ENCODE measurements at places on chromosomes 16 and 17. TPM values are rescaled to one million over a fixed set of nuclear protein-coding genes. Genes with fewer than 3 reads are reported as not detected.

DNA sequence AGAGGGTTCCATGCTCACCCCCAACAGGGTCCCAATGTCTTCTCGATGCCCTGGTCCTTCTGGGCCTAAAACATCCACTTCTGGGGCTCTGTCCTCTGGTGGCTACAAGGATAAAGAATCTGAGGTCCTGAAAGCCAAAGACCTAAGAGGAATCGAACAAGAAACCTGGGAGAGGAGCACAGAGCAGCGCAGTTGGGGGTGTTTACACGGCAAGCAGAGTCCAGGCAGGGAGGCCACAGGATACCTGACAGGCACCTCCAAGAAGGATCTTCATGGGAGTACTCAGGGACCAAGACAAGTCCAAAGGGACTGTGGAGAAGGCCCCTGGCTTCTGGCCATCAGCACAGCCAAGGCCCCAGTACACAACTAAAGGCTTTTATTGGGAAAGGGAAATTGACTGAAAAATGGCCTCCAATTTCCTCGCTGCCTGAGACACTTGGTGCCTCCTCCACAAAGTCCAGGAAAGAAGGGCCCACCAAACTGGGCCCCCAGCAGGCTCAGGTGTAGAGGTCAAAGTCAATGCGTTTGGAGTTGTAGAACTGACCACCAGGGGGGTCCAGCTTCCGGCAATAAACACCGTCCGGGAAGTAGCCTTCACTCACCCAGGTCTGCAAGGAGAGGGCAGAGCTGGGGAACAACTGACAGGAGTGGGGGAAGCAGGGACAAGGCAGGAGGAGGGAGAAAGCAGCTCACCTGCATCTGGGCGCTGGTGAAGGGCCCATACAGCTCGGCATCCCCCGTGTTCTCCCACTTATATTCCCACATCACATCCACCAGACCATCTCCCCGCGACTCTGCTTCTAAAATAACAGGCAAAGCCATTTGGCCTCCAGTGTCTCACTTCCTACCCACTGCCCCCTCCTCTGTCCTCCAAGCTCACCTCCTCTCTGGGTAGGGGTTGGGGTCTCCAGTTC lies 2.4 kb downstream of the CD2BP2 start:
- DNase-seq: no peak

- DNase-seq: no peak
Observed at GRCh38 chr16:46632778-46633733, 11.9 kb upstream of the SHCBP1 start.

GRCh38 chr17:49455272-49455861 lies 39.7 kb upstream of the NGFR start:
- no peak for DNase-seq

The ALOXE3 gene
- not detected for total RNA-seq

The LGALS9B gene
- total RNA-seq: not detected

The MT3 gene
- total RNA-seq: not detected

Measured in LHCN-M2 (cell line).